ENCODE measurements at places on chromosomes 2 and 18. TPM values are rescaled to one million over a fixed set of nuclear protein-coding genes. Genes with fewer than 3 reads are reported as not detected.

The ASXL3 gene
- 4.2 TPM for total RNA-seq

The RTKN gene
- total RNA-seq, result 99.9 TPM

The KRTCAP3 gene
- total RNA-seq, result 65.4 TPM

The DSC2 gene
- 50.4 TPM for total RNA-seq

The IL1RL2 gene
- 2.5 TPM for total RNA-seq

The CDKL4 gene
- total RNA-seq, result not detected
